ENCODE measurements at places on chromosomes 6 and 20.

DNA sequence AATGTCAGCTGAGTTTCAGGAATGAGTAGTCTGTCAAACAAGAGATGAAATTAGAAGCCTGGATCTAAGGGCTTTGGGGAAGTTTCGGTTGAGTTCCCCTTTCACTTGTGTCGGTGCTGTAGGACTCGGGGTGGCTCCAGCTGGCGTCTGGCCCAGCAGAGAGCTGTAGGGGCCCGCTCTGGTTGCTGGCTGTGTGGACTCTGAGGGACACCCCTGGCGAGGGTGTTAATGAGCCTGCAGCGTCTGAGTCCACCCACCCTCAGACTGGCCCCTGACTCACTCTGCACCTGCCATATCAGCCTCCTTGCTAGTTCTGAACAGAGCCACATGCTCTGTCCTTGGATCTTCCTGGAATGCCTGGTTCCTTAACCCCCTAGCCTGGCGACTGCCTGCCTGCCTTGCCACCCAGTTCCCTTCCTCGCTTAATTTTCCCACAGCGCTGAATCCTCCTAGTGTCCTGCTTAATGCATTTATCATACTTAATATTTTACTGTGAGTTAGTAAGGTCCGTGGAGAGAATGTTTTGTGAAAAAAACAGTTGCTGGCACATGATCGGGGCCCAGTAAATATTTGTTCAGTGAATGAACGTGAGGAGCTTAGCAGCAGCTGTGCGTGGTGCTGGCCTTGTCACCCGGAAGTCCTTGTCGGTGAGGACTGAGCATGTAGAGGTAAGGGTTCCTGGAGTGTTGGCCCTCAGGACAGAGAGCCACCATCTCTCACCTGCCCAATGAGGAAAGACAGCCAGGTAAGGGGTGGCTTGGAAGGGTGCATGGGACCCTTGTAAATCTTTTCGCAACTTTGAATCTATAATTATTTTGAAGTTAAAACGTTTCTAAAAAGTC lies 1.6 kb downstream of the DNAJC5 start:
- peak; percentile 18 for DNase-seq

GRCh38 chr20:8039042-8039441 lies 19.5 kb upstream of the TMX4 start:
- DNase-seq, result no peak

- no peak for DNase-seq
These were observed 110.4 kb upstream of the ARMC2 start for GRCh38 chr6:108737594-108738546.

DNA sequence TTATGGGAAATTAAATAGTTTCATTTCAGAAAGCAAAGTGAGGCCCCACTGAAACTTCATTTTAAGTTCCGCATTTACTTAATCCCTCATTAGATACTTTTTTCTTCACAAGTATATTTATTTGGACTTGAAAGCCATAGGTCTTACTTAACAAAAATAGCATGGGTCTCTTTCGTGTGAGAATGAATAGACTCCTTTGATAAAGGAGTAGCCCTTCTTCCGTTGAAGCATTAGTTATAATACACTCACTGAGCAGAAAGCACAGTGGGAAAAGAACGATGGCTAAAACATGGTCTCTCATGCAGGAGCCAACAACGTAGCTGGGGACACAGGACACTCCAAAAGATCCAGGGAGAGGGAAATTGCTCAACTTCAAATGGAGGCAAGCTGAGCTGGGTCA lies 130.4 kb downstream of the SLC23A2 start:
- no peak for DNase-seq

DNA sequence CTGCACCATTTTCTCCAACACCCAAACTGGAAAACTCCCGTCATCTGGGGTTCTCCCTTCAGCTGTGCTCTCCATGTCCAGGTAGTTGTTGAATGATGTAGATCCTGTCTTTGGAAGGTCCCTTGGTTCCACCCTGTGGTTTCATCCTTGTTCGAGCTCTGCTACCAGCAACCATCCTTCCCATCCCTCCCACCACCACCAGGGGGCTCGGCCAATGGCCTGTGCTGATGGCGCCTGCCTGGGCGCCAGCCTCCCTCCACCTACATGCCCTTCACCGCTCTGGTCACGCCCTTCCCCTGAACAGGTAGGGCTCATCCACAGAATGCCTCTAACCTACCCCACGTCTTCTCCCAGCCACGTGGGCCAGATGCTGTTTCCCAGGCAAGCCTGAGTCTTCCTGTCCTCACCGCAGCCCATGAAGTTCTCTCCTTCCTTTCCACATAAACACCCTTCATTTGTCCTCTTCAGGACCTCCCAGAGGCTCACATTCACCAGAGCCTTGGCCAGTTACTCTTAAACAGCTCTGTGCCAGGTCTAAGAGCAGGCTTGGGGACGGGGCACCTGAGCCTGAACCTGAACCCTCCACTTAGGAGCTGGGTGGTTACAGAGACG lies 75.1 kb upstream of the DUSP22 start:
- DNase-seq, result no peak

DNA sequence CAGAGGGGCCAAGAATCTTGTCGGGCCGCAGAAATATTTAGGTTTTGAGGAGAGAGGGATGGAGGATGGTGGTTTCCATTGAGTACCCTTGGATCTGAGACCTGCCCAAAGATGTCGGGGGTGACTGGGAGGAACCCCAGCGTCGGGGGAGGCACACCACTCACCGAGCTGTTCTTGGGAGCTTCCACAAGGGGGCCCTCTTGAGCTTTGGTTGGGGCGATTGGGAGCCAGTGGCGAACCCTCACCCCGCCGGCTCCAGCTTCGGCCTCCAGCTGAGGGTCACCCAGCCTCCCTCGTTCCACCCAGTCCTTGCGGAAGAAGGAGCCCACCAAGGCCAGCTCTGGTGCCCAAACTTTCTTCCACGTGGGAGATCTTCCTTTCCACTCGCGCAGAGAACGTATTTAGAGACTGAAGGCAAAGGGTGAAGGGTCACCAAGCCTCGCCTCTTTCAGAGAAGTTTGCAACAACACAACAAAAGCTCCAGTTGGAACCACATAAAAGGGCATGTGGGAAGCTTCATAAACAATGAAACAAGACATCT lies 33.6 kb downstream of the APCDD1L start:
- DNase-seq, result no peak

DNA sequence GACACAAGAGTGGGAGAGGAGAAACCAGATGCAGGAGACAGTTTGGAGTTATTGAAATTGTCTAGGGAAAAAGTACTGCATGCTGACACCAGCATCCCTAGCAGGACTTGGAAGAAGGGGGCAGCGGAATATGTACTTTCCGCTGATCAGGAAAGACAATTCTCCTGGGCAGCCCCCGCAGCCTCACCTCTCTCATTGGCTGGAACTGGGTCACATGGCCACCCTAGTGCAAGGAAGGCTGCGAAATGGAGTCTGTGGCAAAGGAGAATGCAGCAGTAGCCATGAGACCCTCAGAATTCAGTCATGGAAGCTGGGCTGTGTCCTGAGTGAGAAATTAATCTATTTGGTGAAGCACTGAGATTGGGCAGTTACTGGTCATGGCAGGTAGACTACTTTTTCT lies 131.3 kb downstream of the CLIC5 start:
- DNase-seq, result no peak

DNA sequence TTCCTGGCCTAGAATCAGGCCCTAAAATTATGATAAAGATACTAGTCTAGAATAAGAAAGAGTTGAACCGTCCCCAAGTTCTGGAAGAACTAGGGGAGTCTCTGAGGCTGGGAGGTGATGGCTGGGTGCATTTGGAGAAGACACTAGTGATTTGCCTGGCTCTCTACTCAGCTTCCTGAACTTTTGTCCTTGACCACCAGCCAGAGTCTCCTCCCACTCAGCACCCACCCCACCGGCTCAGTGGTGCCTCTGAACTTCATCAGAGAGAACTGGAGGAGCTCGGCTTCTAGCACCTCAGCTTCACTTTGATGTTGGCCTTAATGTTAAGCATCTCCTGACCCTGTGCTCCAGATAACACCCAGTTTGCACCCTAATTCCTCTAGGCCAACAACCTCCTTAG lies 73.0 kb downstream of the PERP start:
- no peak for DNase-seq

DNA sequence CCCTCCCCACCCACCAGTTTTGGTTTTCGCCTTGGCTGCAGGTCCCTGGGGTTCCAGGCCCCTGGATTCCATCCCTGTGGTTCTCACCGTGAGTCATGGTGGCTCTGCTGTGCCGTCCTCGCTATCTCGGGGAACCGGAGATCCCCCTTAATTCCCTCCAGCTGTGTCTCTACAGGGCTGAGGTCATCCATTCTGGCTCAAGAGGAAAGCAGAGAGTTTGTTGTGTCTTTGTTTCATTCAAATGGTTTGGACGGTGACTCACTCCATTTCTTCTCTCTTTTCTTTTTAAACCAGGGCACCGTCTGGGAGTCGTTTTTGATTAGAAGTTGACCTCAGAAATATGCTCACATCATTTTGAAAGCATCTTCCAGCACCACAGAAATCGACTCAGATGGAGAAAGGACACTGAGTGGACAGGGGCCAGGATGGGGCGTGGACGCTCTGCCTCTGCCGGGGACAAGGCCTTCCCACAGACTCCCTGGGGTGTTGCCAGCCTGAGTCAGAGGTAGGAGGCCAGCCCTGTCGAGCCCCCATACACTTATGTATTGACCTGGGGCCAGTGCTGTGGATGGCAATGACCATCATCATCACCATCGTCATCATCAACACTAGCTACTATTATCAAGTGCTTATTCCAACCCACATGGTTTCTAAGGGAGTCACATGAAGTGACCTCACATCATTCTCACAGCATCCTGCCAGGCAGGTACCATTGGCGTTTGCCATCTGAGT lies 176.2 kb downstream of the NFATC2 start:
- no peak for DNase-seq

GRCh38 chr6:16659466-16660156 lies 101.6 kb downstream of the ATXN1 start:
- DNase-seq, result no peak

- no peak for DNase-seq
These were observed 24.4 kb downstream of the SPDEF start for GRCh38 chr6:34531580-34532201.

DNA sequence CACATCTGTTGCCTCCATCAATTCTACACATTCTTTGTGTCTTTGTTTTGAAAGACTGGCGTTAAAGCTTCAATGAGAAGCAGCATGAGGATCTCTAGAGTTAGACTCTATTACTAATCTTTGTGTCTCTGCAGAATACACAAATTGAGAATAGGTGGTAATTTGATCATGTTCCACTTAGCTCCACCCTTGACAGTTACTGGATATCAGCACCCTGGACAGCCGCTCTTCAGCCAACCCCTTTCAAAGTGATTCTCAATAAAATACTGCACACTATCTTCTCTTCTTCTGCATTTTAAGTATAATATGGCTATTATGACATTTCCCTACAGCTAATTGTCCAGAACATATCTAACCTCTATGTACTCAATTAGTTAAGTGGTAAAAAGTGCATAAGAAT lies 54.3 kb upstream of the CNR1 start:
- DNase-seq, result no peak

DNA sequence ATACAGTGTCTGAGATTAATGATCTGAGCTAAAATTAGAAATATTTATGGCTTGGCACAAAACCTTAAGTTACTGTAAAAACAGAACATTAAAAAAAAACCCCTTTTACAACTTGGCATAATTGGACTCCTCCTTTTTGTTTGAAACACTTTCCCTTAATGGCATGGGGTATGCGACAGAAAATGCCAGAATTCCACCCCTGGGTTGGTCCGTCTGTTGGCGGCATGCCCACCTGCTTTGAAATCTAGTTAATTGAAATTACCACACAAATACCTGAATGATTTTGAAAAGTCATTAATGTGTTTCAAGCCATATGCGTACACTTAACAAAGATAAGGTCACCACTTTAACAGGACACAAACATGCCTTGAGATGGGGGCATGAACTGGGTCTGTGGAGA lies 175.1 kb upstream of the FOXQ1 start:
- no peak for DNase-seq

GRCh38 chr6:11876934-11877433 lies 98.4 kb upstream of the ADTRP start:
- no peak for DNase-seq

DNA sequence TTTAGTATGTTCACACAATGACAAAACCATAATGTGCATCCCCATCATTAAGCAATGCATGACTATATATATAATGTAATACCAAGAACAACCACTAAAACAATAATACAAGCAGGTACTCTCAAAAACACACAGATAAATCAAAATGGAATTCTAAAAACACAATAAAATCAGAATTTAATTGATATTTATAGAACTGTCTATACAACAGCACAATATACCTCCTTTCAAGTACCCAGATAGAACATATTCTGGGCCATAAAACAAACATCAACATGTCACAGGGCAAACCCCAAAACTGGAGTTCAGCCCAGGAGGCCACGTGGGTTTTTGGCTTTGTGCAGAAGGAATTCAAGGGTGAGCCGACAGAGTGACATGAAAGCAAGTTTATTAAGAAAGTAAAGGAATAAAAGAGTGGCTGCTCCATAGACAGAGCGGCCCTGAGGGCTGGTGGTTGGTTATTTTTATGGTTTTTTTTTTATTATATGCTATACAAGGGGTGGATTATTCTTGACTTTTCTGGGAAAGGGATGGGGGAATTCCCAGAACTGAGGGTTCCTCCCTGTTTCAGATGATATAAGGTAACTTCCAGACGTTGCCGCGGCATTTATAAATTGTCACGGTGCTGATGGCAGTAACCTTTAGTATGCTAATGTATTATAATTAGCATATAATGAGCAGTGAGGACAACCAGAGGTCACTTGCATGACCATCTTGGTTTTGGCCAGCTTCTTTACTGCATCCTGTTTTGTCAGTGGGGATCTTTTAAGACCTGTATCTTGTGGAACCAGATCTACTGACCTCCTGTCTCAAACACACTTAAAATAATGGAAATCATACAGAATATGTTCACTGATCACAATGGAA lies 5.6 kb downstream of the RAB23 start:
- DNase-seq, result no peak

GRCh38 chr20:49486064-49486463 lies 3.6 kb upstream of the KCNB1 start:
- DNase-seq, result no peak

DNA sequence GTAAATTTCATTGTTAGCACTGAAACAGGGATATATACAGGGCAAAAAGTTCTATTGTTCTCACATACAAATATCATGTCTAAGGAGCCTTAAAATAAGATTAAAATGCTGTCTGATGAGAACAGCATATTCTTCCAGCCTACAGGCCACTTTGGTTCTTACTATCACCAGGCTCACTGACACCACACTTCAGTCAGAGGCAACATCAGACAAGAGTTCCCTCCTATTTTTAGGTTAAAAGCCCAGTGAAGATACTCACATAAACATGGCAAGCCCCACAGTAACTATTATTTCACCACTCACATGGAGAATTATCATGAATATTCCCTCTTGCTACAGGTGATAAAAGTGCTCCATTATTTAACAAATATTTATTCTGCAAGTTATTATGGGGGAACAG lies 175.8 kb downstream of the ISM1 start:
- DNase-seq, result no peak

DNA sequence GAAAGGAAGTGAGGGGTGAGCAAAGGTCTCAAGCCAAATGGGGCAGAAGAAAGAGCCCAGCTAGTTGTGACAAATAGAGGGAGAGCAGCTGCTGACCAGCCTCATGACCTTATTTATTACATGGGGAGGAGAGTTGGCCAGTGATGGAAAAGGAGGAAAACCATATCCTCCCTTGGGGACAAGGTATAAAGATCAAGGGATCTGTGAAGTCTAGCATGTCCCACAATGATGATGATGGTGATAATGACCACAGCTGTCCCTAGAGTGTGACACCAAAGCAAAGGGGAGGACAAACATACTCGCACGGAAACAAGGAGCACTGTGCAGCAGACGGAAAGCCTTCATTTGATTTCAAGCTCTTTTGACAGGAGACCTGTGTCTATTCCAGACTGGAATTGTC lies 190.4 kb upstream of the MCHR2 start:
- no peak for DNase-seq
